ENCODE measurements at places on chromosomes 16 and 17.
A peak's percentile ranks its signal among the peaks of the same experiment; 100 is the strongest.

GRCh38 chr16:85046472-85046916 lies 18.9 kb downstream of the KIAA0513 start:
- DNase-seq: no peak

DNA sequence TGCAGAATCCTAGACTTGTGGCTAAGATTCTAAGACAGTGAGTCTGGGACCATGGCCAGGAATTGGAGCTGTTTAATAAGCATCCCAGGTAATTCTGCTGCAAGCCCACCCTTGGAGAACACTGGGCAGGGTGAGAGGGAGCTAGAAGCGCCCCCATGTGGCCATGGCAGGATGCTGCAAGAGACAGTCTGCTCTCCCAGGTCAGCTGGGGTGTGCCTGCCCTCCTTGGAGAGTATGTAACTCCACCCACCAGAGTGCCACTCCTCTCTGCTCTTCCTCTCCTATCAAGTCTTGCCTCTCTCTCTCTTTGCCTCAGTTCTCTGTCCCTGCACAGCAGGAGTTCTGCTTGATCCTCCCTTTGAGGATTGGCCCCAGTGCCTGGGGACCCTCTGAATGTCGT lies 14.9 kb downstream of the RCVRN start:
- peak; percentile 75 for DNase-seq

- no peak for DNase-seq
Measured at GRCh38 chr16:2090481-2090776, 42.6 kb downstream of the TSC2 start.

GRCh38 chr17:78672871-78673371 lies 95.7 kb upstream of the DNAH17 start:
- DNase-seq: no peak

GRCh38 chr16:73365016-73365551 lies 317.2 kb upstream of the ZFHX3 start:
- DNase-seq: no peak

DNA sequence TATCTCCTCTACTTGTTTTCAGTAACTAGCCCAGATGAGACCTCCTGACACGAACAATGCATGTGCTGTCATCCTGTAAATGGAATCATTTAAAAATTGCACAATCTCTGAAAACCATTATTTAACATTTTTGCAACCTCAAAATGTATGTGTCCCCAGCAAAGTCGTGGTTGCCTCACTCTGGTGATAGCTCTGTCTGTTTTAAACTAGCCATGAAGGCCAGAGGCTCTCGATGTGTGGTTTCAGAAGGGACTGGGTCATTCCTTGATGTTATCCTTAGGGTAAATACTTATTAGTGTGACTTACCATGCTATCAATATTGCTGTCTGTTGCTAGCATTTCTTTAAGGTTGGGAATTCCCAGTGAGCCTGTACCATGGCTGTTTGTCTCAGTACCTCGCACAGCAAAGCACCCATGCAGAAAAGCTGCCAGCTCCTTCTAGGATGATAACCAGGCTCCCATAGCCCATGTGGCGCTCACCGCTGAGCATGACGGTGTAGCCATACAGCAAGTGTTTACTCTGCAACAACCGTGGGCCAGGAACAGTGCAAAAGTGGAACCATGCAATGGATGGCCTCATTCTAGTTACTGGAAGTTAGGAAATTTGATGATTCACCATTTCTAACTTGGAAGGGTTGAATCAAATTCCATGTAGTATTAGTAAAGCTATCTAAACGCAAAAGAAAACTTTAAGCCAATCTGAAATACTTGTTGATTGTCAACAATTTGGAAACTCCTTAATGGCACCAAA lies 2.9 kb upstream of the PGS1 start:
- no peak for DNase-seq

GRCh38 chr16:1362807-1363206 lies 11.1 kb downstream of the GNPTG start:
- DNase-seq: no peak

- no peak for DNase-seq
Measured at GRCh38 chr17:41642252-41643156, 18.1 kb upstream of the KRT17 start.

DNA sequence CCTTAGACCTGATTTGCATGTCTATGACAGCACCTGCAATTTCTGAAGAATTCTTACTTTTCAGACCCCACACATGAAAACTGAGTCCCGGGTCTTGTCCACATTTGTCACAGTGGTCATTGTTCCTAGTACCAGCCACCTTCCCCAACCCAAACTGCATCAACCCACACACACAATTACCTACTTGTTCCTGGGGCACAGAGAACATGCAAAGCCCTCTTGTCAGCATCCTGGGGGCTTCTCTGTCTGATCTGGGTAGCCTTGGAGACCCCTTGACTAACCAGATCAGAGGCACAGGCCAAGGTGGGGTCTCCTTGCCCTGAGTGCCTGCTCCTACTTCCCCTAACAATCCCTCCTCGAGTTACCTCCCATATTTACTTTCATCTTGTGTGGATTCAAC lies 36.7 kb upstream of the PIK3R6 start:
- no peak for DNase-seq

- no peak for DNase-seq
Measured at GRCh38 chr16:85550953-85551924, 61.9 kb upstream of the GSE1 start.

- DNase-seq: peak; percentile 16
Measured at GRCh38 chr17:38912221-38912813, 13.1 kb upstream of the LASP1NB start.

GRCh38 chr16:55478827-55479429 lies at the start of gene MMP2:
Gene MMP2 (plus strand): TSS chr16:55479198. CDS start chr16:55479480, 282 bp downstream.
- DNase-seq: no peak

DNA sequence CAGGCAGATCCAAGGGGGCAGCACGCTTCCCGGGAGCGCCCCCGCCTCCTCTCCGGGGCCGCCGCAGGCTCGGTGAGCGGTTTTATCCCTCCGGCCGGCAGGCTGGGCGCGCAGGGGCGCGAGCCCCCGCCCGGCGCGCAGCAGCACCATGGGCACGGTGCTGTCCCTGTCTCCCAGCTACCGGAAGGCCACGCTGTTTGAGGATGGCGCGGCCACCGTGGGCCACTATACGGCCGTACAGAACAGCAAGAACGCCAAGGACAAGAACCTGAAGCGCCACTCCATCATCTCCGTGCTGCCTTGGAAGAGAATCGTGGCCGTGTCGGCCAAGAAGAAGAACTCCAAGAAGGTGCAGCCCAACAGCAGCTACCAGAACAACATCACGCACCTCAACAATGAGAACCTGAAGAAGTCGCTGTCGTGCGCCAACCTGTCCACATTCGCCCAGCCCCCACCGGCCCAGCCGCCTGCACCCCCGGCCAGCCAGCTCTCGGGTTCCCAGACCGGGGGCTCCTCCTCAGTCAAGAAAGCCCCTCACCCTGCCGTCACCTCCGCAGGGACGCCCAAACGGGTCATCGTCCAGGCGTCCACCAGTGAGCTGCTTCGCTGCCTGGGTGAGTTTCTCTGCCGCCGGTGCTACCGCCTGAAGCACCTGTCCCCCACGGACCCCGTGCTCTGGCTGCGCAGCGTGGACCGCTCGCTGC lies 832 bp downstream of the CDK5R1 start:
- peak; percentile 66 for DNase-seq

- no peak for DNase-seq
Measured at GRCh38 chr16:55615071-55615470, 40.7 kb upstream of the SLC6A2 start.

- no peak for DNase-seq
Measured at GRCh38 chr16:78789561-78789960, 690.1 kb downstream of the WWOX start.

DNA sequence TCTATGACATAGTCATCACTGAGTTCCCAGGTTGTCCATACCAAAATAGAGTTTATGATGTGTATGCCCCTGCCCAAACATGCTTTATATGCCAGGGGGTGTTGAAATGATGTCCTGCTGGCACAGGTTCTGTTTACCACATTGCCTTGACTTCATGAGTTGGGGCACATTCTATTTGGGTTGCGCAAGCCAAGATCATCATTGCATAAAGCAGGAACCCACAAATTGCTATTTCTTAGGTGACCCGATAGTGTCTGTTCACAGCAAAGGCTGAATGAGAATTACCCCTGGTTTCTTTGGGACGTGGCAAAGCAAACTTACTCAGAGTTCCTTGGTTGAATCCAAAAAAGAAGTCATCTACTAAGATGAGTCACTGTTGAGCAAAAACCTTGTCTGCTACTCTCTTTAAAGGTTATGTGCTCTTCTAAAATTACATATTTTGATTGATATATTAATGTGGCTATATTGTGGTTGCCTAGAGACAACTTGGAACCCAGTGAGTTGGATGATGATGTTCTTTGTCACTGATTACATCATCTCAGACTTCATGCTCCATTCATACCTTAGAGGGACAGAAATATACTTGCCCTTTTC lies 912.6 kb upstream of the SOX9 start:
- DNase-seq: no peak

DNA sequence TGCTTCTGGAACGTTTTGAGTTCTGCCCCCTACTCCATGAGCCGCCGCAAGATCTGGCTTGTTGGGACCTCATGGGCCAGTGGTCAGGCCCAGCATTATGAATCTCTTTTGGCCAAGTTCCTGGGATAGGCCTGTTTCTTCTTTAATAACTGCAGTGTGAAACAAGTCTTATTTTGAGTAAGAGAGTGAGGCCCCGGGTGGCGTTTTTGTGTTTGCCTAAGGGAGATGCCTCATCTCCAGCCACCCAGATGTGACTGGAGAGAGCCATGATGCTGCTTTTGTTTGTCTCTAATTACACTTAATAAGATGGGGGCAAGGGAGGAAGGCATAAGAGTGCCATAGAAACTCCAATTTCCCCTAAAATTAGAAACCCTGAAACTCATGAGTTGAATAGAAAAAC lies 39.8 kb downstream of the KSR1 start:
- DNase-seq: peak; percentile 58

DNA sequence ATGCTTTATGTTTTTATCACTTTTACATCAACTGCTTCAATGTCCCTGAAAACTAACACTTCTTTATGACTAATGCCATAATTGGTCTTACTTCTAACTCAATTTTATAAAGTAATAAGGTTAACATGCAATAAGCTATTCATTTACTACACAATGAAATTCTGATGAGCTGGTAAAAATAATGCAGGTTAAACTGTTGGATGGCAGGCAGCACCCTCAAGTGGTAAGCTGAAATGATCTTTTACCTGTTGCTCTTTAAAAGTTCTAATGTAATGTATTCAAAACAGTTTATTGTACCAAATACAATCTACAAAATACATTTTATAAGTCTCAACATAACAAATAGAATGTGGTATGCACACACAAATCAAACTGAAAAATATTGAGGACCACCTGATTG lies 1280.3 kb downstream of the CDH8 start:
- no peak for DNase-seq

DNA sequence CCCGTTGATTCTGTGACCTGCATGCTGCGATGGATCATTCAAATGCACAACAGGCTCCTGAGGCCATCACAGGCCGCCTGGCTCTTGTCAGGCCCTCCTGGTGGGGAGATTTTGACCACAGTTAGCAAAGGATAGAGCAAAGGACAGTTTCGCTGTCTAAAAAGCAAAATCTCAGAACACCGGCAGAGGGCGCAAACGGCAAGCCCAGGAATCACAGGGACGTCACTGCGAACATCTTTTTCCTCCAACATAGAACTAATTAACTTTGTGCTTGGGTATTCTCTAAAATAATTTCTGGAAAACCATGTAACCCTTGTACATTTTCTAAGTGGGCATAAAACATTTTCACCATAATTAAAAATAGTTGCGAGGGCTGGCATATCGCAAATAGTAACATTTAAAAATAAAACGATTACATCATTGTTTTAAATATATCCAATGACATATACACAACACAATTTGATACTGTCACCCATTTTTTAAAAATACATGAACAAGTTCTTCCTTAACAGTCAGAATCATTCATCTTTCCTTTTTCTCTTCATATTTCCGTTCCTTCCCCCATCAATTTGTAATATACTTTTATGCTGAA lies 19.7 kb upstream of the SLC47A1 start:
- peak; percentile 67 for DNase-seq

GRCh38 chr17:17701658-17702057 lies 20.4 kb downstream of the RAI1 start:
- no peak for DNase-seq

DNA sequence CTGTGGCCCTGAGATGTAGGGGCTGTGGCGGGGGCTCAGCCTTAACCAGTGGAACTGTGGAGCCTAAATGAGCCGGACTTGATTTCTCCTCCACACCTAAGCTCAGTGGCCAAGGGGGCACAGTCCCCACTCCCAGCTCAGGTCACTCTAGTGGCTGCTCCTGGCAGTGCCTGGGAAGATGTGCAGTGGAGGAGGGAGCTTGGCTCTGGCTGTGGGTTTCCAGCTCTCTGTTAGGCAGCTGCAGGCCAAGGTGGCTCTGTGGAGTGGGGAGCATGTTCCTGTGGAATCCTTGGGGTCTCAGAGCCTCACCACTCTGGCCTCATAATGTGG lies 76.3 kb downstream of the AMFR start:
- no peak for DNase-seq

- no peak for DNase-seq
Measured at GRCh38 chr17:6099492-6099891, 29.3 kb downstream of the WSCD1 start.

GRCh38 chr16:1642148-1642547 lies 30.0 kb downstream of the CRAMP1 start:
- no peak for DNase-seq

DNA sequence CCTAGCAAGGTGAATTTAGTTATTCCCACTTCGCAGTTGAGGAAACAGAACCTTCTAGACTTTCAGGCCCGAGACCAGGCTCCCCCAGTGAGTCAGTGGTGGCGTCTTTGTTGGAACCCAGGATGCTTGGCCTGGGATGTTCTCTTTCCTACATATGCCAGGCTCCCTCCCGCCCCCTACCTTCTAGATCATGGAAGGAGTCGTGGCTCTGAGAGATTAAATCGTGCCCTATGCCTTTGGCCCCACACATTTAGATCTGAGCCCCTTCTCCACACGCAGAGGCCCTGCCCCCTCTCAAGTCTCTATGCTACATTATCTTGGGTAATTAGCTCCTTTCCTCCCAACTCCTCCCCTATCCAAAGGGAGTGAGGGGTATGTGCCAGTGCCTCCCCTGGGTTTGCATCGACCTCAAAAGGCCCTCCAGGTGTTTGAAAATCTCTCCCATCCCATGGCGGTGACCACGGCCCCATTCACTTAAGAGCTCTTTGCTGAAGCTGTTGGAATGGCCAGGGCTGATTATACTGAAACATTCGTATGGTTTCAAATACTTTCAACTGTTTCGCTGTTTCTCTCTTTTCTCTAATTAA lies 3.0 kb downstream of the NGFR start:
- DNase-seq: no peak

- no peak for DNase-seq
Measured at GRCh38 chr16:67212766-67213165, 13.8 kb downstream of the ELMO3 start.

GRCh38 chr17:64244165-64244564 lies 18.9 kb downstream of the TEX2 start:
- no peak for DNase-seq

GRCh38 chr16:54493061-54493460 lies 206.5 kb upstream of the IRX3 start:
- DNase-seq: no peak

DNA sequence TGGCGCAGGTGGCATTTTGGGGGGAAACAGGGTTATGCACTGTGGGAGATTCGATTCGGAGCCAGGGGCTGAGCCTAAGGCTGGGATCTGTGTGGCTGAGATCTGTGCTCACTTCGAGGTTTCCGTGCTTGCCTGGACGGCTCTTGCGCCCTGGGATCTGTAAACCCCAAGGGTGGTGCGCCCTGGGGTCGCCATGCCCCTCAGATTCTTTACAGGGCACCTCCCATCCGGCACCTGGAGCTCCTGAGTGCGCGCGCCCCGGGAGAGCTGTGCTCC lies 377 bp downstream of the SLC13A5 start:
- DNase-seq: no peak
